ENCODE measurements at places on chromosomes 16 and 17.

DNA sequence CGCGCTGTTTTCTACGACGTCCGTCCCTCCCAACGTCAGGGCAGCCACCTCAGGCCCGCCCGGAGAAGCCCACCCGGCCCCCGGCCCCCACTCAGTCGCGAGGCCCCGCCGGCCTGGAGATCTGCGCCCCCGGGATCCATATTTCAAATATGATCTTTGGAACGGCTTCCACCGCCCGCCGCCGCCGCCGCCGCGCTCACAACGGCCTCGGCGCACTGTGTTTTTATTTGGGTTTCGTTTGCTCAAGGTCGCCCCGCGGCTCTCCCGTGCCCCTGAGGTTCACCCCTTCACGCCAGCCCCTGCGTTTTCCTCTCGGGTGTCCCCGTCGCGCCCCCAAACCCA is 4.2 kb upstream of the CBX4 start:
- DNase-seq = no peak

DNA sequence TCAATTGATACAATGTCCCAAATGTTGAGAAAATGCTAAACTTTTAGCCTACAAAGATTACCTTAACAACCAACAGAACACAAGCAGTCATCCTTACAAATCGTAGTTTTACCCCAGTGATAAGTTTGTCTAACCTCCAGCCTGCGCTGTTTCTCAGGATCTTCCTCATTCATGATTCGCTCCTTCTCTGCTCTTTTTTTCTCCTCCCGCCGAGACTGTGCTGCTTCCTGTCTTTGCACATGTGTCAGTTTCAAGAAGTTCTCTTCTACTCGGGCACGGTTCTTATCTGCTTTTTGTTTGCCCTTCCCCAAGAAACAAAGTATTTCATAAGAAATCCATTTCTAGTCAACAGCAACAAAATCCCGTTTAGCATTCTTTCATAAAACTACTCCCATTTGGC is 10.2 kb upstream of the STRADA start:
- no peak for DNase-seq

DNA sequence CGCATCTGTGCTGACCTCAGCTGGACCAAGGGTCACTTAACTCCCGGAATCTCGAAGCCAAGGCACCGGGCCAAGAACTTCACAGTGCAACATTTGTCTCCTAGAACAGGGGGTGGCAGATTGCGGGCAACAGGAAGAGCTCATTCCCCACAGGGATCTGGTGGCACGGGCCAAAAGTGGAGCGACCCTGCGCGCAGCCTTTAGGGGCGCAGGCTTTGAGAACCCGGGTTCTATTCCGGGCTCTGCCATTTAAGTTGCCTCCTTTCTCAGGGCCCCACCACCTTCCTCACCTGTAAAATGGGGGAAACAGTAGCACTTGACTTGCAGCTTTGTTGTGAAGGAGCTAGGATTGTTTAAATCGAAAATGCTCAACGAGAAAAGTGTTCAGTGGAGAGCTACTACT is 651 bp downstream of the SHMT1 start:
- no peak for DNase-seq

DNA sequence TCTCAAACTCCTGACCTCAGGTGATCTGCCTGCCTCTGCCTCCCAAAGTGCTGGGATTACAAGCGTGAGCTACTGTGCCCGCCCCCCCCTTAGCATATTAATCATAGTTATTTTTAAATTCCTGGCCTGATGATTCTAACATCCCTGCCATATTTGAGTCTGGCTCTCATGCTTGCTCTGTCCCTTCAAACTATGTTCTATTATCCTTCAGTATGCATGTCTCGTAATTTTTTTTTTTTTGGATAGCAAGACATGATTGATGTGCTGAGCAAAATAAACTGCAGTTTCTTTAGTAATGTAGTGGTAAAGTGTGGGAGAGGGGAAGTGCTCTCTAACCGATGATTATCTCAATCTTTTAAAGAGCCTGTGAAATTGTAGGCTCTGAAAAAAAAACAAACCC is 34.3 kb upstream of the TMEM92 start:
- no peak for DNase-seq

DNA sequence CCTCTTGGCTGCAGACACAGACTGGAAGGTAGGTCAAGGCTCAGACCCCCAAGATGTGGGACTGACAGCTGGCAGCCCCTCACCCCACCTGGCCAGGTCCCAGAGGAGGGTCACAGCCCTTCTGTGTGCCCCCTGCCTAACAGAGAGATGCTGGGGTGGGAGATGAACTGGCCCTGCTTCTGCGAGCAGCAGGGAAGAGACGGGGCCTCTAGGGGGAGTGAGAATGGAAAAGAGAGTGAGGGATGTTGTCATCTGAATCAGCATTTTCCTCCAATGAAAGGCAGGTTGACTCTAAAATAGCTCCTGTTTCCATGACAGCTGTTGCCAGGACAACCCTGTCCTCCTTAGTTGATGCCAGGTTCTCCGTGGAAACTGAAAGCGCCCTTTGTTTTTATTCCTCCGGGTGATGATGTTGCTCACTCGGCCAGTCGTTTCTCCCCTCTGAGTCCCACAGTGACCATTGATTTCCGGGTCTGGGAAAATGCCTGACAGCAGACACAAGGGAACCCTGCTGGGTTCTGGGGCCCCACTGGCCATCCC is 4.9 kb upstream of the NDRG4 start:
- no peak for DNase-seq

DNA sequence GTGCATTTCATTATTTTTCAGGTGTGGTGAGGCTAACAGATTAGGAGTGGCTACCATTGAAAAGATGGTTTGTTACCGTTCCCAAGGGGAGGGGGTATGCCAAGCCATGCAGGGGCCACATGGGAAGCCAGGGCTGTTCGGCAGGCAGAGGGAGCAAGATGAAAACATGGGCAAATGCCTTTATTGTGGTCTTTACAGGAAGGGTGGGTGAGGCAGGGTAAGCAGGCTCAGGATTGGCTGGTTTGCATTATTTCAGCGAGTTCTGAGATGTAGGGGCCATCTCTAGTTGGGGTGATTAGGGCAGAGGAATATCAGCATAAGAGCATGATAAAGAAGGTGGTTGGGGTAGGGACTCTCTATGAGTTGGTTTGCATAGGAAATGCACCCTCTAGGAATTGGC is 117.6 kb downstream of the CCT6B start:
- DNase-seq = no peak

- DNase-seq = no peak
Observed at GRCh38 chr16:31135535-31136286, at the start of gene PRSS8. Gene PRSS8 (minus strand): TSS chr16:31135727. CDS start chr16:31135498, 229 bp downstream.

- no peak for DNase-seq
Observed at GRCh38 chr17:46157443-46158062, 35.7 kb downstream of the KANSL1 start.
